Fibroblast of skin of scalp (primary cell): ENCODE measurements at places on chromosomes 7 and 10.

- DNase-seq, result no peak
Measured at GRCh38 chr7:138502023-138502767, 42.1 kb downstream of the TRIM24 start.

DNA sequence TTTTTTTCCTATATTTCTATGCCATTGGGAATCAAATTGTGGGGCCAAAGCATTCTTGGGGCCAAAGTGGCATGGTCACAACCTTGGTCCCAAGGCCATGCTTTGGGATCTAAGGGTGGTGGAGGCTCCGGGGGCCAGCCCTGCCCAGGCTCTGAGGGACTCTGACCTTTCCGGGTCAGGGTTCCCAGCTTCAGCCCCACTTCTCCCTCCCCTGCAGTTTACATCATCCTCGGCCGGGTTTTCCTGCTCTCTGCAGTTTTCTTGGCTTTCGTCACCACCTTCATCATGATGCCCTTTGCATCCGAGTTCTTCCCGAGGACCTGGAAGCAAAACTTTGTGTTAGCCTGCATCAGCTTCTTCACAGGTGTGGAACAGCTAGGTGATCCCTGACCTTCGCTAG, 8.5 kb downstream of the TMEM225B start:
- DNase-seq, result no peak

DNA sequence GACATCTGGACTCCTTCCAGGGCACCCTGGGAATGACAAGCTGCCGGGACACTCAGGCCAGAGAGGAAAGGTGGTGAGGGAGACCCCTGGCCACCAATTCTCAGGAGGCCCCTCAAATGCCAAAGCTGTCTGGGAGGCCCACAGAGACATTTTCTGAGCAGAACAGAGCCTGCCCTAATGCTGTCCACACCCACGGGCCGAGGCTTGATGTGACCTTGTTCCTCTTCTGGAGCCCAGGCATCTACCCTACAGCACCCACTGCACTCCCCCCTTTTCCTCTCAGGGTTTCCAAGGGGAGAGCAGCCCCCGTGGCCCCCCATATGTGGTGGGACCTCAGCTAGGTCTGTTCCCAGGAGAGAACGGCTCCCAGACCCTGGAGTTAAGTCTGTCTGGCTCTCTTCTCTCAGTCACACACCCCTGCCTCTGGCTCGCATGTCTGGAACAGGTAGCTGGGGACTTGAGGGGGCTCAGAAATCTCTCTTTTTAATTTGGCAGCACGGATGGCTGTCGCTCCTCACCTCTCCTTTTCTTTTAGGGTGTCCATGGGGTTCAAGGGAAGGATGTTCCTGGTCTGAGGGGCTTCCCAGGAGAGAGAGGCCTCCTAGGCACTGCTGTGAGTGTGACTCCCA, 16.8 kb upstream of the VOPP1 start:
- DNase-seq, result no peak

DNA sequence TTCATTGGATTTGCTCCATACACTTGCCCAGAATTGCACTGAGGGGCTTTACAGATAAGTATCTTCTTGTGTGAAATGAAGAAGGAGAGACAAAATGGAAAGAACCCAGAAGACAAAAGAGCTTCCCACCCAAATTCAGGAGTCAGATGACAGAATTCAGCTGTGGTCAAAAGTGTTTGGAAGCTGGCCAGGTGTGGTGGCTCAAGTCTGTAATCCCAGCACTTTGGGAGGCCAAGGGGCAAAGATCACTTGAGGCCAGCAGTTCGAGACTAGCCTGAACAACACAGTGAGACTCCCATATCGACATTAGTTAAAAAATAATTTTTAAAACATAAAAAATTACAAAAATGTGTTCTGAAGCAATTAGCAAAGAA, 27.1 kb downstream of the DUSP5 start:
- DNase-seq, result no peak

GRCh38 chr10:124319926-124320391, 98.8 kb downstream of the OAT start:
- peak; percentile 60 for DNase-seq

GRCh38 chr7:73521636-73522104, 423 bp downstream of the BAZ1B start:
- DNase-seq, result no peak
